Foreskin keratinocyte (primary cell): ENCODE measurements at places on chromosomes 4 and X. TPM values are rescaled to one million over a fixed set of nuclear protein-coding genes. Genes with fewer than 3 reads are reported as not detected.

The NUP62CL gene
- total RNA-seq = 2.9 and 4.3 TPM in 2 replicates

The FABP2 gene
- total RNA-seq = not detected in 2 replicates

The CCSER1 gene
- total RNA-seq = 0.81 and 1.1 TPM in 2 replicates

The ZCCHC4 gene
- total RNA-seq = 8.8 and 10.1 TPM in 2 replicates

The ERCC6L gene
- total RNA-seq = 15.1 and 19.8 TPM in 2 replicates

The UGT2B17 gene
- not detected in 2 replicates for total RNA-seq

The TAF9B gene
- total RNA-seq = 19.2 and 19.4 TPM in 2 replicates

The TLR2 gene
- total RNA-seq = 3.5 and 4.4 TPM in 2 replicates

The HGFAC gene
- total RNA-seq = not detected in 2 replicates

The MTHFD2L gene
- 6.1 and 15.4 TPM in 2 replicates for total RNA-seq

The TMSB15B gene
- 10.3 and 11.1 TPM in 2 replicates for total RNA-seq

The MBNL3 gene
- 12.4 and 13.1 TPM in 2 replicates for total RNA-seq

The MAGEA11 gene
- total RNA-seq = not detected in 2 replicates

The TRIML2 gene
- 18.7 and 53.0 TPM in 2 replicates for total RNA-seq

The ALB gene
- not detected in 2 replicates for total RNA-seq

The TCEAL7 gene
- total RNA-seq = 6.5 and 7.8 TPM in 2 replicates

The PABPC1L2B gene
- not detected in 2 replicates for total RNA-seq

The NR0B1 gene
- total RNA-seq = not detected in 2 replicates

The GRPR gene
- 0.11 TPM in 1 of 2 replicates, not detected in the other for total RNA-seq

The HS3ST1 gene
- 7.1 and 8.5 TPM in 2 replicates for total RNA-seq

The NAA10 gene
- total RNA-seq = 102 and 106 TPM in 2 replicates

The CDX4 gene
- not detected in 2 replicates for total RNA-seq

The ADH1A gene
- not detected in 2 replicates for total RNA-seq

The CSAG3 gene
- not detected in 2 replicates for total RNA-seq

The GYG2 gene
- total RNA-seq = 0.04 TPM in 1 of 2 replicates, not detected in the other

The CENPU gene
- total RNA-seq = 43.3 and 45.6 TPM in 2 replicates

The NUDT11 gene
- total RNA-seq = 12.0 and 12.5 TPM in 2 replicates

The MUC7 gene
- total RNA-seq = not detected in 2 replicates

The SPANXN3 gene
- total RNA-seq = not detected in 2 replicates
